GM19239 (cell line): ENCODE measurements at places on chromosomes 6 and 20.

- DNase-seq, result no peak
Measured at GRCh38 chr20:32114305-32114960, 4.9 kb downstream of the TM9SF4 start.

DNA sequence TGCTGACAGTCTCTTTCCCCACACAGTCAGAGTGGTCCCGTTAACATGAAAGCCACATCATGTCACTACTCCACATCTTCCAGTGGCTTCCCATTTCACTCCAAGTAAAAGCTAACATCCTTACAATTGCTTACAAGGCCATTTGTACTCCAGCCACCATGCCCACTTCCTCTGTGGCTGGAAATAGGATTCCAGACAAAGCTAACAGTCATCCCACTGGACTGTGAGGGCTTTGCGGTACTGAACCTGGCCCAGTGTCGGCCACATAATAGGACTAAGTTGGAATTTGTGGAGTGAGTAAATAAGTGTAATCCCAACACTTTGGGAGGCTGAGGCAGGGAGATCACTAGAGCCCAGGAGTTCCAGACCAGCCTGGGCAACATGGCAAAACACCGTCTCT is 10.9 kb downstream of the CCM2L start:
- DNase-seq, result no peak

GRCh38 chr20:60697252-60697651 is 554.8 kb upstream of the CDH4 start:
- DNase-seq, result no peak

DNA sequence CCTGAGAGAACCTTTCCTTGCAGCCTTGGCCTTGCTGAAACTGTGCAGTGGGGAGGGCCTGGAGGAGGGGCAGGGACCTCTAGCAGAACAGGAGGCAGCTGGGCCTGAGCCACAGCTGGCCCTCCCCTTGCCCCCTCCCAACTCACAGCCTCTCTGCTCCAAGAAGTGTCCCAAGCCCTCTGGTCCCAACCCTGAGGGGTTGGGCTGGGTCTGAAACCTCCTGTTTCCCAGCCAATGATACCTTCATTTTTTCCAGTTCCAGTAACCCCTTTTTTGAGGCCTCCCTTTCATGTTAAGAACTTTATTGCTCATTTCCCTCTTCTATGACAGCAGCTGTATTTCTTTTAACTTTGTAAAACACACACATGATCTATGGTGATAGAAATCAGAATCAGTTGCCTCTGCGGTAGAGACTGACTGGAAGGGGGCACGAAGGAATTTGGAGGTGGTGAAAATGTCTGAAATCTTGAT is 17.9 kb upstream of the ARMC12 start:
- no peak for DNase-seq

GRCh38 chr20:2297357-2297728 is 1.5 kb downstream of the TGM3 start:
- no peak for DNase-seq
